ENCODE measurements at places on chromosomes 13 and 19.

GRCh38 chr19:30923621-30924020 lies 425.6 kb downstream of the TSHZ3 start:
- no peak for DNase-seq

DNA sequence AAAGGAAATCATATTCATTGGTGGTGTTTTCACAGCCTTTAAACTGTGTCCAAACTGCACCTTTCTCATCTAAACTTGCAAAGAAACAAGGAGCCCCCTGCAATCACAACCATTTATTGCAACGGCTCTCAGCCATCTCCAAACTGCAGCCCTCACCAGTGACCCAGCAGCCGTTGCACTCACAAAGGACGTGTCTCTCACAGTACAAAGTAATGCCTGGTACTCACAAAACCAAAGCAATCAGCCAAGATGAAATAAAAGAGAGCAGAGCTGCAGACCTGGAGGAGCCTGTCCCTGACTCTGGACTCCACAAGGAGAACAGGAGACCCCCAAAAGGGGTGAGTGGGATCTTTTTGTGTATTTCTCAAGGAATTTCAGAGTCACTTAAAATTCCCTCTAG lies 20.2 kb upstream of the CEACAM21 start:
- no peak for DNase-seq

DNA sequence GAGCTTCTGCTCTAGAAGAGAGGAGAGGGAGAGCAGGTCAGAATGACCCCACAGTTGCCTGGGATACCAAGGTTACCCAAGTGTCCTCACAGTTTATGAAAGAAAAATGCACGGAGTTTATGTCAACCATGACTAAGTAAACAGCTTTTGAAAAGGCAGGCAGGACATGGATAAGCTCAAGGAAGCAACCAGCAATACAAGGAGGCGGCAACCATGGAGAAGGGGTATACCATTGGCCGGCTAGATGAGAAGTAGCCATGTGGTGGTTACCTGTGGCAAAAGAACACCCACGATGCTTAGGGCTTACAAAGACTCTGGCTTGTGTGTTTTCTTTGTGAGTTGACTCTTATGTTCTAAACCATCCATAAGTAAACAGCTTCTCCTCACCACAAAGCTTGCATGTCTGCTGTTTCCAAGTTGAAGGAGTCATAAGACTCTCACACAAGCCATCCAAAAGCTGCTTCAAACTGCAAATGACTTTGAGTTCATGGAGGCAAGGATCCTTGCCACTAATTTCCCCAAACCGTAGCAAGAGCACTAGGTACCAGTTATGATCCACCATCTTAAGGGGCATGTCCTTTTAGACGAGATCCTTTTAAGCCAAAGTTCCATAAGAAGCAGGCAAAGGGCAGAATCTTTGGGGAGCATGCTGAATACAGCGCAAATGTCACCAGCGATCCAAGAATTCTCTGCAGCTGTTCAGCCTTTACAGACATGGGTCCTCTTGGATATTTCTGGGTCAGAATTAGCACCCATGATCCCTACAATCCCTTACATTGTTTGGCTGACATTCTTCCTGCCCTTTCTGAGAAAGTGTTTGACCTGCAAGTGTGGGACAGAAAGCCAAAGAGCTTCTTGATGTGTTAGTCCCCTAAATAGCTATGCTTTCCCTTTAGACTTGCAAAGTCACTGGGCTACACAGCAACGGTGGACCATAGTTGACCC lies 74.8 kb upstream of the IPO5 start:
- DNase-seq, result no peak

- no peak for DNase-seq
These were observed 30.4 kb upstream of the CEACAM21 start for GRCh38 chr19:41545547-41545946.

GRCh38 chr19:10238172-10238783 lies 7.1 kb upstream of the S1PR2 start:
- no peak for DNase-seq

DNA sequence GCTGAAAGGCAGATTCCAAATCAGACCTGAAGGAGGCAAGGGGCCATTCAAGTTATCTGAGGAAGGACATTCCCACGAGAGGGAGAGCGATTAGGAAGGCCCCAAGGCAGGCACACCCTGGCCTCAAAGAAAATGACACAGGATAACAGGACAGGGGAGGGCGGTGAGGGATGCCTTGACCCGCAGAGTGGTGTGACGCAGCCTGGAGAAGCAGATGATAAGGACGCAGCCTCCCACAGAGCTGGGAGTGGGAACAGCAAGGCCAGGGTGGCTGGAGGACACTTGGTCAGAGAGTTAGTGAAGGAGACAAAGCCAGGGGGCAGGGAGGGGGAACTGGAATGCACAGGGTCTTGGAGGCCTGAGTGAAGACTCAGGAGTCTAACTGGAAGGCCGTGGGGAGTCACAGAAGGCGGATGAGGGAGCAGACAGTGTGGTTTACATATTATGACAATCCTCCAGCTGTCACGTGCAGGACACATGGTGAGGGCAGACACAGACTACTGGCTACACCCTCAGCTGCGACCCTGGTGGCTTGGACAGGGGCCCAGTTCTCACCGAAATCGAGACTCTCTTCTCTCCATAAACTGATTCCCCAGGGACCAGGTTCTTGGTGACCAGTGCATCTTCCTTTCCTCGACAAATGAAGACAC lies 5.8 kb upstream of the DYRK1B start:
- no peak for DNase-seq

- no peak for DNase-seq
These were observed 19.7 kb downstream of the VASP start for GRCh38 chr19:45526971-45527370.

DNA sequence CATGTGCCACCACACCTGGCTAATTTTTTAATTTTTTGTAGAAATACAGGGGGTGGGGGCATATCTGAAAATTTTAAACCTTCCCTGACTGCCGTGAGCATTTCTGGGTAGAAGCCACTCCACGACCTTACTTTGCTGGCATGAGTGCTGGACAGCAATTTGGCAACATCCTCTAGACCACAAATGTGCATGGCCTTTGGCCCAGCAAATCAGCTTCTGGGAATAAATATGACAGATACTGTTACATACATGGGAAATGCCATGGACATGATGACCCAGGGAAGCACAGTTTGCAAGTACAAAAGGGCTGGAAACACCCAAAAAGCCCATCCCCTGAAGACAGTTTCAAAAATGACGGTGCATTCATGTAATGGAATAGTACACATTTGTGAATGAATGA lies 3.2 kb upstream of the PVR start:
- no peak for DNase-seq

- no peak for DNase-seq
These were observed 73.7 kb downstream of the SGCG start for GRCh38 chr13:23254506-23254905.

GRCh38 chr13:40928980-40929379 lies 90.1 kb downstream of the ELF1 start:
- no peak for DNase-seq

DNA sequence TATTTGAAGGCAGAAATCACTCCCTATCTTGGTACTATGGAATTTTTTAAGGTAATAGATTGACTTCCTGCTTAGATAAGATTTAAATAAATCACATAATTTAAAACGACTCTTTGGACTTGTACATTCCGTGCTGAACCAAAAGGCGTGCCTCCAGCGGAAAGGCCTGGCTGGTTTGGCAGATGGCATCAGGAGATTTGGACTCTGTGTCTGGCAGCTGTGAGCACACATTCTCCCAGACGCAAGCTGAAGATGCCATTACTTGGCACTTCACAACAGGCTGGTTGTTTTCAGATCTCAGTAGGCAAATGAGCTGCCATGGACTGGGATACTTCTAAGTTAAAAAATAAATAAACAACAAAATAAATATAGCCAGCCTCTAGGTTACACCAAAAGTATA lies 104.5 kb upstream of the SLC15A1 start:
- DNase-seq, result no peak

DNA sequence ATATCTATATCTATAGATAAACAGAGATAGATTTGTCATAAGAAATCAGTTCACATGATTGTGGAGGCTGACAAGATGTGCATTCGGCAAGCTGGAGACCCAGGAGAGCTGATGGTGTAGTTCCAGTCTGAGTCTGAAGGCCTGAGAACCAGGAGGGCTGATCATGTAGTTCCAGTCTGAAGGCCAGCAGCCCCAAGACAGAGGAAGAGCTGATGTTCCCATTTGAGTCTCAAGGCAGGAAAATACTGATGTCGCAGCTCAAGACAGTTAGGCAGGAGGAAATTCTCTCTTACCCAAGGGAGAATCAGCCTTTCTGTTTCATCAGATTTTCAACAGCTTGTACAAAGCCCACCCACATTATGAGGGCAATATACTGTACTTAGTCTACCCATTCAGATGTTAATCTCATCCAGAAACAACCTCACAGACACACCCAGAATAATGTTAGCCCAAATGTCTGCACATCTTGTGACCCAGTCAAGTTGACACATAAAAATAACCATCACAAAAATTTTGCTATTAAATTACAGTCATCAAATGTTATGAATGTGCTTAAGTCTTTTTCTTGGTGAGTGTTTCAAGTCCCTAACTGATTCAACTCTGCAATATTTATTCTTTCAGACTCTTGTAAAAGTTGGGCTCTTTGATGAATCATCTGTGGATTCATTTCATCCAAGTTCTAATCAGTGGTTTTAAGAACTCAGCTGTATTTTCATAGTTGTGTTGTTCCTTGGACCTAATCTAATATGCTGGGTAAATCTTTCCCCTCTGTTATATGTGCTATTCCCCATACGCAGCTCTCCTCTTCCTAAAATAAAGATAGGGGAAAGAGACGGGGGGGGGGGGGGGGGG lies 22.7 kb upstream of the LRCH1 start:
- DNase-seq, result no peak

GRCh38 chr13:73190477-73190876 lies 131.7 kb downstream of the KLF5 start:
- no peak for DNase-seq

GRCh38 chr19:16293118-16294091 lies 31.2 kb upstream of the KLF2 start:
- no peak for DNase-seq

DNA sequence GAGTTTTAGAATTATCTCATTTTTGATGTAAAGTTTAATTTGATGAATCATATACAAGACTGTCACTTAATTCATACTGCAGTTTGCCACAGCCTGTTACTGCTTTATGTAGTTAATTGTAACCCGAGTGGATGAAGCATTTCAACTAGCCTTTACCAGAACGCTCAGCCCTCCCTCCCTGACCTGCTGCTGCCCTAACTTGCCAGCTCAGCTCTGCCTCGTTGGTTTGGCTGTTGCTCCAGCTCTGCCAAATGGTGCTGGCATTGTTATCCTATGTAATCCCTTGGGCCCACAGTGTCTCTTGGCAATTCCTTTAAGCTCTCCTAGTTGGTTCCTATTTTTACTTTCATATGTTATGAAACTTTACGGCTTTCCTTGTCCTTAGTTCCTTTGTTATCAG lies 113.3 kb downstream of the LMO7 start:
- no peak for DNase-seq

- no peak for DNase-seq
These were observed 16.0 kb downstream of the KCTD15 start for GRCh38 chr19:33812388-33813330.

DNA sequence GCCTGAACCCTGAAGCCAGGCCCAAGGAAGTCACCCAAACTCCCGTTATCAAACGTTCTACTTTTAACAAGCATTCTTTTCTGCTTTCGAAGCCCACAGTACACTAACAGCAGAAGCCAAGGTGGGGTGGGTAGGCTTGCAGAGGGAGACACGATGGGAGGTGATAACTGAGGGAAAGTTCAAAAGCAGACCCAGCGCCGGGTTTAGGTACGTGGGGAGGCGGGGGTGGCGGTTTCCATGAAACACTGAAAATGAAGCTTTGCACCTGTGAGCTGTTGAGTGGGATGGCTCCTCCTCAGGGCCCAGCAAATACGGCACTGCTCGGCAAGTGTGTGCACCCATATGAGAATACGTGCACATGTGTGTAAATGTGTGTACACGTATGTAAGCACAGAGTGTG lies 49.8 kb downstream of the KLF2 start:
- DNase-seq, result no peak

DNA sequence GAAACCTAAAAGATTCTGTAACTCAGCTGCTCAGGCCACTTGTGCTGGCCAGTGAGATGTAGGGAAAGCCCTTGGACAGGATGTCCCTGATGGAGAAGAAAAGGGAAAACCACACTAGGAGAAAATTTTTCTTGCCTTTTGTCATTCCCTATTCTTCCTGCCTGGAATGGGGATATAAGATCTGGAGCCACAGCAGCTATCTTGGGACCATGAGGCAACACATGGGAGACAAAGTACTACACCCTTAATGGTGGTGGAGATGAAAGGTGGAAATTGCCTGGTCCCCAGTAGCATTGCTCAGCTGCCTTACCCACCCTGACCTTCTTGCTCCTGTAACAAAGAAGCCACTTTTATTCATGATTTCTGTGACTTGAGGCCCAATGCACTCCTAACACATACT lies 9.4 kb downstream of the RSPH6A start:
- no peak for DNase-seq

GRCh38 chr13:113897161-113897560 lies 33.3 kb upstream of the GAS6 start:
- DNase-seq, result no peak

GRCh38 chr13:32932376-32932775 lies 83.8 kb upstream of the KL start:
- no peak for DNase-seq

Measured in esophagus squamous epithelium (tissue), 5 donors.